ENCODE measurements at places on chromosomes 11 and 22. TPM values are rescaled to one million over a fixed set of nuclear protein-coding genes. Genes with fewer than 3 reads are reported as not detected.

The SAA2 gene
- 90.3 TPM for polyA plus RNA-seq

The CABP4 gene
- polyA plus RNA-seq = 1.1 TPM

The CBLIF gene
- polyA plus RNA-seq = not detected

The SMTNL1 gene
- polyA plus RNA-seq = not detected

The PARVG gene
- 14.3 TPM for polyA plus RNA-seq

The SLC1A2 gene
- 1.4 TPM for polyA plus RNA-seq

The PAMR1 gene
- polyA plus RNA-seq = 18.3 TPM

The BACE1-AS gene
- polyA plus RNA-seq = 35.1 TPM

The UCP2 gene
- 91.3 TPM for polyA plus RNA-seq

The TRPM5 gene
- polyA plus RNA-seq = 3.0 TPM

The PNPLA5 gene
- not detected for polyA plus RNA-seq

The LGR4 gene
- polyA plus RNA-seq = 9.9 TPM

The OR4C46 gene
- polyA plus RNA-seq = not detected

The ISX gene
- not detected for polyA plus RNA-seq

The ST14 gene
- polyA plus RNA-seq = 3.0 TPM

The SCUBE1 gene
- 2.7 TPM for polyA plus RNA-seq

The PIWIL4 gene
- 2.9 TPM for polyA plus RNA-seq

Measured in adrenal gland (tissue), 19 donors.